ENCODE measurements at places on chromosomes 6 and 20.
A peak's percentile ranks its signal among the peaks of the same experiment; 100 is the strongest.

DNA sequence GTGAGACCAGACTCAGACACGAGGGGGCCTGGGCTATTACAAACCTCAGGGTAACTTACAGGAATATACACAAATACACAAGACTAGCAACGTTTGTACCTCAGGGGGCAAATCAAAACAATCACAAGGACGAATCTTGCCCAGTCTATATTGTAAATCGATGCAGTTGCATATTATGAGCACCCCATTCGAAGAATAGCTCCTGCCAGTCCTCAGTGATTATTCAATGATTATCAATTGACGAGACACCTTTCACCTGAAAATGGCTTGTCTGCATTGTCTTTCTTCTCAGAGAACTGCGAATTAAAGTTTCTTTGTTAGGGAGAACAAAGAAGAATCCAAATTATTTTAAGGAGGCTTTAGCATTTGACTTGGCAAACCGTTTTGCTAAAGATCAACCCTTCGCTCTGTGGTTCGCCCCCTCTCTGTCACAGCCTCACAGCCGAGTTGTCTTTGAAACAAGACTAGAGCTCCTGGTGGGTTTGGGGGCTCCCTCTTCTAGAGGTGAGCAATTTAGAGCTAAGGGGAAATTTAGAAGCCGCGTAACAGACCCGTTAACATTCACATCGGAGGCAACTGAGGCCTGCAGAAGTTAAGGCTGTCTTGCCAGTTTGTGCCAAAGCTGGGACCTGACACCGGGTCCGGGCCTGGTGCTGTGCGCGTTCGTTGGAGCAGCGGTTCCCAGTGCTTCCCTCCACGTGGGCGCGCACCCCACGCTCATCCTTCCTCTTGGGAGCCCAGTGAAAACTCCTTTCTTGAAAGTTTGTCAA lies 24.9 kb upstream of the MAP3K7 start:
- DNase-seq, result no peak

DNA sequence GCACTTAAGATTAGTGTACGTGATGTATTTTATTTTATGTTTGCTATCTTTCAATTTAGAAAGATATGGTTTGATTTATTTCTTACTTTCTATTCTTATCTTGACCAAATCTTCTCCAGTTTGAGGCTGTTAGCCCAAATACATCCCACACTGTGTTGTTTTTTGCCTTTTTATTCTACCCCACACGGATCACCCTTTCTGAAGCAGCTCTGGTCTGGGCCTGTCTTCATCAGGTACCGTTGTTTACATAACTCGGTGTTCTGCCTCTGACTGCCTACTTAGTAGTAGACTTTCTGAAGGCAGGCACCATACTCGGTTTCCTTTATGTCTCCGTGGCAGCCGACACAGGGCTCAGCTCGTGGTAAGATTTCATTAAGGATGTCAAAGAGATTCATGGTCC lies 95.0 kb downstream of the PHACTR1 start:
- DNase-seq, result peak; percentile 50

GRCh38 chr6:53696341-53696740 lies 30.8 kb upstream of the KLHL31 start:
- no peak for DNase-seq

- DNase-seq, result no peak
These were observed 164.8 kb upstream of the GGTLC1 start for GRCh38 chr20:24153101-24154040.

GRCh38 chr6:129009851-129010250 lies 126.9 kb downstream of the LAMA2 start:
- no peak for DNase-seq

GRCh38 chr6:84551797-84552196 lies 212.6 kb downstream of the TBX18 start:
- DNase-seq, result no peak

DNA sequence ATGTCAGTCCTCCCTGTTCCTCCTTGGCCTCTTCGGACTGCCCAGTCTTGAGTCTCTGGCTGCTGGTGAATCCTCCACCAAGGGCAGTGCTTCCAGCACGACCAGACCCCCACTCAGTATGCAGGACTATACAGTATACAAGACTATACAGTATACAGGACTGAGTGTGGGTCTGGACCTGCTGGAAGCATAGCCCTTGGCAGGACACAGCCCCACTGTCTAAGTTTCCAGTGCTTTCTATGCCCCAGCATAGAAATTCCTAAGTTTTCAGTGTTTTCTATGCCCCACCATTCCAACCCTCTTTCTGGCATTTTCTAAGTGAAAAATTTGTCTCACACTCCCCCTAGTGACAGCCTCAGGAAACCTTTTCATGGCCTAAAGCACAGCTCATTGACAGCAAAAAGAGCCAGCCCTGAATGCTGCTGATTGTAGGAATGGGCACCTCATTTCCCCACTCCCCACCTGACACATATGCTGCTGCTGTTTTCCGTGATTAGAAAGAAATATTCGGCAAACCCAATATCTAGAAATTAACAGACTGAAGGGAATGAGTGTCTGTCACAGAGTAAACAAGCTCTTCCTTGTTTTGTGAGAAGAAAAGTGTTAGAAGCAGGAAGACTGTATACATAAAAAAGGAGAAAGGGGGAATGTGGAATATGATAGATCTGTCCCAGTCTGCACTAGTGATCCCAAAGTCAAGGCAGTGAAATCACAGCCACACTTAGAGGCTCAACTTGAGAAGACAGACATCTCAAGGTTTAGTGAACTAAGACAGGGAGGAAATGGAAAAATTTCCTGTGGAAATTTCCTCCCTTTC lies 206.9 kb downstream of the IBTK start:
- peak; percentile 51 for DNase-seq

DNA sequence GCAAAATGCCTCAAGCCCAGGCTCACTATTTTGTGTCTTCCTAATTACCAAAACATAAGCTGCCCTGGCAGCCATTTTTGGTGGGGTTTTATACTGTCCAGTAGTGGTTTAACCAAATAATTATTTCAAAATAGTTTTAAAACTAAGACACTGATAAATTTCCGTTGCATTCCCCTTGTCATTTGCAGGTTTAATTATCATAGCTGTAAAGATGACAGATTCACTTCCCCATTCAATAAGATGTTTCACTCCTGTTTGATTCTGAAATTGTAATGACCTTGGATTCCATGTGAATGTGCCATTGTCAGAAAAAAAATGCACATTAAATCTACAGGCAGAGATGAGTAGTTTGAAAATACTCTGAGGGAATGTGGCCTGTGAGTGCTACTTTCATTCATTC lies 172.0 kb downstream of the COL9A1 start:
- no peak for DNase-seq

- DNase-seq, result no peak
These were observed 21.2 kb downstream of the TGM2 start for GRCh38 chr20:38143646-38144554.

GRCh38 chr20:42857446-42857845 lies 332.3 kb downstream of the PTPRT start:
- no peak for DNase-seq

- DNase-seq, result no peak
These were observed 50.4 kb downstream of the RBM38 start for GRCh38 chr20:57441510-57442154.

GRCh38 chr6:159416891-159417560 lies 247.8 kb downstream of the FNDC1 start:
- DNase-seq, result no peak

DNA sequence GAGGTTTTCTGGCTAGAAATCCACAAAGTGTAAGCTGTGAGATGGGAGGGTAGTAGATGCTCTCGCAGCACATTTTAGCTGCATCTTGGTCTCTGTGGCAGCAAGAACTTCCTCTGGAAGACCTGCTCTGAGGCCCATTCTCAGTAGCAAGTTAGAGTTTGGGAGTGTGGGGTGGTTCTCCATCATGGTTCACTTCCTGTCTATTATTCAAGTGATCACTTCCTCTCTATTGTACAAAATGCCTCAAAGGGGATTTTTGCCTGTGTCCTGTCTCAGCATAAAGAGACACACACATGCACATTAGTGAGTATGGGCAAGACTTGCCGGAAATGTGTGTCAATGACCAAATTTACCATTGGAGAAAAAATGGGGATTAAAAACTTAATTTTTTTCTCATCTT lies 42.5 kb downstream of the LYRM2 start:
- peak; percentile 47 for DNase-seq
